ENCODE measurements at places on chromosomes 11 and 22. TPM values are rescaled to one million over a fixed set of nuclear protein-coding genes. Genes with fewer than 3 reads are reported as not detected.

- DNase-seq: peak; percentile 65
Observed at GRCh38 chr22:37674951-37675929, at the start of gene LGALS1. Gene LGALS1, plus strand, starts transcription at chr22:37675636. Its CDS starts 67 bp downstream, at chr22:37675703.

- no peak for DNase-seq
Observed at GRCh38 chr22:49013707-49014106, 814.0 kb downstream of the BRD1 start.

DNA sequence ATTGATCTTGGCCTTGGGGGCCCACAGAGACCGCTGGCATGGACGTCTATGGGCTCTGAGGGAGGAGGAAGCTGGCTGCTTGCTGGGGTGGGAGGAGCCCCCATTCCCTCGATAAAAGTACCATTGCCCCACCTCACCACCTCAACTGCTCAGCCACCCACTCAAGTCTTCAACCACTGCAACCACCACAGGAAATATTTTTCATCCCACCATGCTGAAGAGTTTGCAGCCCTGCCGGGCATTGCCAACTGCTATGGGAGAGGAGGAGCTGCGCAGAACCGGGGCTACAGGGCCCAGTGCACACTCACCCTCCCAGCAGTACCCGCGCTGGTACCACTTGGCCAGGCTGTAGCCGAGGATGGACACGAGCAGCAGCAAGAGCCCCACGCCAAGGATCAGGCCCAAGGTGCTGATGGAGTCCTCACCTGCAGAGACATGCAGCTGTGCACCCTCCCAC lies 29.2 kb downstream of the IL10RA start:
- DNase-seq: no peak

DNA sequence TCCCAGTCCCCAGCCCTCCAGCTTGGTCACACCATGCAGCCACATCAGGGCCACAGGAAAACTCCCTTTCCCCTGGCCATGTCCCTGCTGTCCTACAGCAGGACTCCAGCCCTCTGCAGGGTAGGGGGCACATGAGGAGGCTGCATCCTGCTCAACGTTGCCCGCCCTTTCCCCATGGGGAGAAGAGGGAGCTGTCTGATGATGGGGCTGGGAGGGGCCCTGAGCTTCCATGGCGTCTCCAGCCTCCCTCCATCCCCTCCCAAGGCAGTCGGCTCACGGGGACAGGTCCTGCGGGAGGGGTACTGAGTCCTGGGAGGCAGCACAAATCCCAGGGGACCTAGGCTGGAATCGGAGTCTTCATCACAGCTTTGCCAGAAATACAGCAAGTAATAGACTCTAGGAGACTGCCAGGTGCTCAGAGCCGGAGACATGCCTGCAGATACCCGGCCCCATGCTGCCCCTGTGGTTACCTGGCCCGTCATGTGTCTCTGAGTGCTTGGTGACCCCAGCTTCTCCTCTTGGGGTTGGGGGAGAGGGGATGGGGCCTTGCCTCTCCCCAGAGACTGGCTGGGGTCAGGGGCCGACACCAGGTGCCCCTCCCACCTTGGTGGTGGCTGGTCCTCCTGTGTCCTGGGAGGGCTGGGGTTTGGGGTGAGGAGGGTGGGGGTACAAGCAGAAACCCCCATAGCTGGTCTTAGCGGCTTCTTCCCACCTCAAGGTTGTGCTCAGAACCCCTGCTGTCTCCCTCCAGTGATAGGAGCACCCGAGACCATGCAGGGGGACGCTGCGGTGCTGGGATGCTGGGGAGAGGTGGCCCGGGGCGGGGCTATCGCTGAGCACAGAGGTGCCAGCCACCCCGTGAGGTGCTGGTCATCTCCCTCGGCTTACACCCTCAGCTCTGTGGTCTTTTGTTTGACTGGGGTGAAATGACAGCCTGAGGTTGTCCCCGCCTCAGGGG lies 2.3 kb downstream of the MRGPRE start:
- DNase-seq: no peak

DNA sequence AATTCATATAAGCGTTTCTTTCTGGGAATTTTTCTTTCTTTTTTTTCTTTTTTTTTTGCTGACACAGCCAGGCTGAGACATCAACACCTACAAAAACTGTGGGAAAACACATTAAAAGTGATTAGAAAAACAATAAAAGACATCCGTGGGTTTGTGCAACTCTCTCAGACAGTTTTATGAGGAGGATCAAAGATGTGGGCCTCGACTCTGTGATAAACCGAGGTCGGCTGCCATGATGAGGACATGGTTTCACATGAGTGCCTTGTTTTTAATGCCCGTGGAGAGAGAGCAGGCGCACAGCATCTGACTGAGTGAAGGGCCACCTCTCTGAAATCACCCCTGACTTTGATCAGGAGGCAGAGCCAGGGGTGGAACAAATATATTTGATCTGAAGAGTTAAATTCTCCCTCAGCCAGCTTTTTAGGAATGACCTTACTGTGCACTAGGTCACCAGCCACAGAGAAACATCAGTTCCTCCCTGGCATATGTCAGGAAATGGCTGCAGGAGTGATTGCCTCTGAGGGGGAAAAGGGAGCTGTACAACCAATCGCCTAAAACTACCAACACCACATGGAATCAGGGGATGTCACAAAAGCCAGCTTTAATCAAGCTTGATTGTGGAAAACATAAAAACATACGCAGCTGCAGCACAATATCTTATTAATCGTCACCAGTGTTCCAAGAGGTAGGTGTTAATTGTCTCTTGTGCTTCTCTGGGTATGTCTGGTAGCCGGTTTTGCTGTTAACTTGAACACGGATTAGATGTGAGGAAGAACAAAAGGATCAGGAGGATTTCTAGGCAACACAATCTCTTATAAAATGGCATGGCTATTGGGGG lies 164.7 kb downstream of the MAML2 start:
- no peak for DNase-seq

Gene NRGN
- total RNA-seq: 11.0 TPM

All from T-cell (primary cell).